Neural crest cell (in vitro differentiated cells): ENCODE measurements at places on chromosomes 7 and 10. TPM values are rescaled to one million over a fixed set of nuclear protein-coding genes. Genes with fewer than 3 reads are reported as not detected.

LBX1 gene
- total RNA-seq = 1.0 and 1.1 TPM in 2 replicates

DNA sequence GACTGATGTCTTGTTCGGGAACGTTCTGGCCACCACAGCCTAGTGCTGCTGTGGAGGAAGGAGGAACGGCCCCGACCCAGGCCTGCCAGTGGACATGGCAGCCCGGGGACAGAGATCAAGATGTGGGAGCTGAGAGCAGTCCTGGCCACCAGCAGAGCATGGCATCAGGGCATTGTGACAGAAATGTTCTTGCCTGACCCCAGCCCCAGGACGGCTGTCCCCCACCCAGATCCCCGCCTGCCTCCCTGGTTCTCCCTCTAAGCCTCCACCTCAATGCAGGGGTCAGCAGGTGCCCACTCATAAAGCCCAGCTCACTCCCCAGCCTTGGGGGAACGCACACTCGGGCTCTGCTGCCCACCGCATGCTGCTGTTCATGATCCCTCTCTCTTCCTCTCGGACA is 42.9 kb upstream of the HSPA12A start:
- no peak for DNase-seq

- no peak for DNase-seq
Measured at GRCh38 chr10:3850999-3851937, 66.3 kb upstream of the KLF6 start.

- DNase-seq = no peak
Measured at GRCh38 chr7:91656541-91657482, 223.7 kb downstream of the MTERF1 start.

DNA sequence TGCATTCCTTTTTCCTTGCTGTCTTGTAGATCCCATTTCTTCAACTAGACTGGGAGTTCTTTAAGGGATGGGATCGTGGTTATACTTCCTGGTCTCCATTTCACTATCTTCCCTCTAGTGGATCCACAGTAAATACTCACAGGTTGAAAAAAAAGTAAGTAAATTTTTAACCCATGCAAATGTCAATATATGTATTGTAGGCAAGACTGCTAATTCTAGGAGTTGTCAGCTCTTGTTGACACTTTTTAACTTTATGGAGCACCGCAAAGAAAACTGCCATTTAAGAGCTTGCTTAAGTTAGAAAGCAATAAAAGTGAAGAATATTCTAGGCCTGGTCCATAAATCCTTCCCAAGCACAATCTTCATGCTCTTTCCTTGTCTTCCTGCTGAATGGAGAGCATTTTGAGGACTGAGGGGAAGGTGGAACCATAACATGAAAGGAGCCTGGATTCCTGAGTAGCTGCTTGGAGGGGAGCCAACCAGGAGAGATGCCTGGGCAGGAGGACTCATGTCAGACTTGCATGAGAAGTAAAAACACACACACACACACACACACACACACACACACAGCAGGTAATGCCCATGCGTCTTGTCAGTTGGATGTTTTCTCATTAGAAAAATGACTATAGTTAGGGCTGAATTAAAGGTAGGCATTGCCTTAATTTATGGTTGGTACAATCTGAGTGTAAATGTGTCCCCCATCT is 32.2 kb downstream of the VWA2 start:
- DNase-seq = no peak

DNA sequence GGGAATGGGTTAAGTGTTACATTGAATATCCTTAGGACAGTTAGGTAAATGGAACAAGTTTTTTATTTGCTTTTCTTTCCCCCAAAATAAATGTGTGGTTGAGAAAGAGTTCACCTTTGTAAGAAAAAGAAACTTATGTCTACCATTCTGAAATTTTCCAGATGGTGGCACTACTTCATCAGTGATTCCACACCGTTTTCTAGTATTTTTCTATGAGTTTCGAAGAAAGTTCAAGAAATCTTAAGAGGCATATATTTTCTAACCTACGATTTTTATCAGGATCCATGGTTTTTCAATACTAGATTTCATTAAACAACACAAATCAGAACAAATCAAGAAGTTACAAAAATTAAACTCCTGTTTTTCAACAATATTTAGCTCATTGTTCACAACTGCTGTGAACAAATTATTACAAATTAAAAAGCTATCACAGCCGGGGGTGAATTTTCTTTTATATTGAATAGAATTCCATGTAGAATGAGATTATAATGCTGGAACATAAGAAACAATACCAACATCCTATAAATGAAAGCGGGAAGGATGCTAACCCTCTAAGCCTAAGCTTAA is 163.1 kb upstream of the NPVF start:
- DNase-seq = no peak

GRCh38 chr10:29857843-29858701 is 201.3 kb downstream of the JCAD start:
- peak; percentile 38 for DNase-seq

- DNase-seq = no peak
Measured at GRCh38 chr7:102916881-102917280, 4.1 kb downstream of the LRRC17 start.

GRCh38 chr10:110460111-110460809 is 37.4 kb upstream of the DUSP5 start:
- no peak for DNase-seq

GSDME gene
- total RNA-seq = 18.9 and 21.9 TPM in 2 replicates

DNA sequence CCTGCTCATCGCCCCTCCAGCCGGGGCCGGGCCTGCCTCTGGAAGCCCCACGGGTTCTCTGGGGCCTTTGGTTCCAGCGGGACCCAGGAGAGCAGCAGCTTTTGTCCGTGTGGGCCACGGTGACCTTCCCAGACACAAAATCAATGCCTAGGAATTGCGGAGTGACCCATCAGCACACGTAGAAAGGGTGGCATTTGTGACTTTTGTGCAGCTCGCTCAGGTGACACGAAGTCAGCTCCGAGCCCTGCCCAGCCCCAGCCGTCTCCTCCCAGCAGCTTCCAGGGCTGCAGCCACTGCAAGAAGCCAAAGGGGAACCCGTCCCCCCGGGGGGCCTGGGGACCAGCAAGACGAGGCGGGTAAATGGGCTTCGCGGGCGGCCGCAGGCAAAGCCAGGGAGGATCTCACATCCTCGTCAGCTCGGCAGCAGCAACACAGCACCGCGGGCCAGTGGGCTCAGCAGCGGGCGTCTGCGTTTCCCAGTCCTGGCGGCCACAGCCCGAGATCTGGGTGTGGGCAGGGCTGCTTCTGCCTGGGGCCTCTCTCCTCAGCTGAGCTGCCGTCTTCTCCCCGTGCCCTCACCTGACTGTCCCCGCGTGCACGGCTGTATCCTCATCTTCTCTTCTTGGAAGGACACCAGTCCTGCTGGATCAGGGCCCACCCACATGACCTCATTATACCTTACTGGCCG is 88.5 kb downstream of the PAXIP1 start:
- no peak for DNase-seq

SPDYE16 gene
- total RNA-seq = 0.35 TPM in 1 of 2 replicates, not detected in the other

TAS2R4 gene
- total RNA-seq = 1.1 and 1.6 TPM in 2 replicates

KCNIP2 gene
- 2.2 and 3.9 TPM in 2 replicates for total RNA-seq

LRRC17 gene
- total RNA-seq = 34.9 and 35.8 TPM in 2 replicates

DNA sequence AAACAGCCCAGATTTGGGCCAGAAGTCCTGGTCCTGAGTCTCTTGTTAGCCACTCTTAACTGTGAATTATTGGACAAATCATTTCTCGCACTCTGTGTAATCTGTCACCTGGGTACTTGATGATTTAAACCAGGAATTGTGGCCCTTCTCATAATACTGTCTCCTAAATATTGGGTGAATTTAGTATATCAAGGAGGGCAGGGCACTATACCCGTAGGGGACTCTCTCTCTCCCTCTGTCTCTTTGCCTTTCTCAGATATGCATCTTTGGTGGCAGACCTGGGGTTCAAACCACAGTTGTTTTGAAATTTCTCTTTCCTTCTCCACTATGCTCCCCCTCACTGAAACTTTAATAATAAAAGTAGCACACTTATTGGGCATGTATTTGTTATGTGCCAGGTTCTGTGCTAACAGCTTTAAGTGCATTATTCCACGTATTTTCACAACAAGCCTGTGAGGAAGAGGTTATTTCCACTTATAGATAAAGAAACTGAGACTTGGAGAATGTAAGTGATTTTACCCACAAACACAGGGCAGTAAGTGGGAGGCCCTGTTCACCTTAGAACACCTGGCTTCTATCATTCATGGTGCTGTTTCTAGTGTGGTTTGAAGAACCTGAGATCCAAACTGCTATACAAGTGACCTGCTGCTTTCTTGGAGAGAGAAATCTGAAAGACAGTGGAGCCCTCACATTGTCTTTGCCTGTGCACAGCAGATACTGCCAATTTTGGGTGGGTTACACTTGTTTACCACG is 11.8 kb downstream of the FAS start:
- no peak for DNase-seq

GRCh38 chr7:104434129-104434528 is 105.7 kb downstream of the LHFPL3 start:
- DNase-seq = no peak

FAM237B gene
- total RNA-seq = not detected in 2 replicates

CNPY1 gene
- total RNA-seq = 1.5 and 2.4 TPM in 2 replicates

- DNase-seq = no peak
Measured at GRCh38 chr7:96527133-96527827, 182.4 kb downstream of the SEM1 start.

DNA sequence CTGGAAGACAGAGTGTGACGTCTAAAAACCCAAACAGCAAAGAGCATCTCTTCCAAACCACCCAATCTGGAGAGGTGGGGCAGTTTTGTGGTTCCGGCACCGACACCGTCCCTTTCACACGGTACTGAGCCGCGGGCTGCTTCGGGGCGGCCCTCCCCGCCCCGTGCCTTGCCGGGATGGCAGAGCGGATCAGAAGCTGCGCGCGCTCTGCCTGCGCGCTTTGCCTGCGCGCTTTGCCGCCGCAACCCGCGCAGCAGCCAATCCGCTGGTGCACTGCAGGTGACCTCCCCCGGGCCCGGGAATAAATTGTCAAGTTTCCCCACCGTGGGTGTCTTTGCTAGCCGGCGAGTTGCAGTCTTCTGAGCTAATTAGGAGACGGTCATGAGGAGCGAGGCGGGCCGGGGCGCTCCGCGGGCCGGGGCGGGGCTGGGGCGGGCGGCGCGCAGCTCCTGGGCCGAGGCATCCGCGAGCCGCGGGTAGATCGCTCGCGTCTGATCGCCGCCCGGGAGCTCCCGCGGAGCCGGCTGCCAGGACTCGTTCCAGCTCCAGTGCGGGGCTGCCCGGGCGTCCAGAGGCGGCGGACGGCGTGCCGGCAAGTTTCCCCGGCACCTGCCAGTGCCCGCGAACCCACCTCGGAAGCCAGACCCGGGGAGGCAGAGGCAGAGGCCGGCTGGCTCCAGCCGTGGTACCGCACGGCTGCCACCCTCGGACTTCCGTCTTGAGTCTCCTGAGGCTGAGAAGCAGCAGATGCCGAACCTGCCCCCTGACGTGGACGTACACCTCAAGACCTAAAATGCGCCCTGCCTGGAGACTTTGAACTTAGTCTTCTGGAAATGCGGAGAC is 536.0 kb upstream of the GALNT17 start:
- no peak for DNase-seq
